ENCODE measurements at places on chromosomes 5 and 9.
A peak's percentile ranks its signal among the peaks of the same experiment; 100 is the strongest.

- no peak for DNase-seq
Measured at GRCh38 chr5:115423541-115423940, 121.0 kb downstream of the FEM1C start.

- no peak for DNase-seq
Measured at GRCh38 chr5:74787424-74787823, 20.4 kb downstream of the NSA2 start.

- no peak for DNase-seq
Measured at GRCh38 chr5:175001876-175002645, 277.7 kb downstream of the MSX2 start.

DNA sequence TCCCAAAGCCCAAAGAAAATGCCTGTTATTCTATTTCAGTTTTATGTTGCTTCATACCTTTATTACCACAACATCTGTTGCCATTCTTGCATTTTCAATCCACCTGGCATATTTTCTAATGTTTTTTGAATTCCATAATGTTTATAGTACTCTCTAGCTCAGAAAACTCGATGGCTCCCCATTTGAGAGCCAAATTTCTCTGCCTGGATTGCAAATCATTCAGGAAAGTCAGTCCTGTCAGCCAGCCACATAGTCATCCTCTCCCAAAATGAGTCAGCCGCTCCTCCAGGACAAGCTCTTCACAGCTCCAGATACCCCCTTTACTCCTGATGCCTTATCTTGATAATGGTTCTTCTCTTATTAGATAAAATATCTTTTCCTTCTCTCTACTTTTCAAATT lies 78.2 kb upstream of the ADCY2 start:
- no peak for DNase-seq

DNA sequence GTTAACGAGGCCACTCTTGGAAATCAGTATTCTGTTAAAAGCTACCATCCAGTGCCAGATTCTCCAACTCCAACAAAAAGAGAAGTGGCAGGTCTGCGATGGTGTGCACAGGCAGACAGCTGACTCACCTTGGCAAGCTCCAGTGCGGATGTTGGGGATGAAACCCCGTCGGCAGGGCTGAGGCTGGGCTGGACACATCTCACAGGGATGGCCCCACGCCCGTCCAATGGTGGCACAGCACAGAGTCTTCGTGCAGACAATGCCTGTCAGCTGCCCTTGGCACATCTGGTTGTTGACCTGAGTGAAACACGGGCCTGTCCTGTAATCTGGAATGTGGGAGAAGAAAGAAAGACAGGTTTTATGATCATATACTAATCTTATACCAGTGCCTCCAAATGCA lies 73.4 kb downstream of the FBN2 start:
- no peak for DNase-seq

DNA sequence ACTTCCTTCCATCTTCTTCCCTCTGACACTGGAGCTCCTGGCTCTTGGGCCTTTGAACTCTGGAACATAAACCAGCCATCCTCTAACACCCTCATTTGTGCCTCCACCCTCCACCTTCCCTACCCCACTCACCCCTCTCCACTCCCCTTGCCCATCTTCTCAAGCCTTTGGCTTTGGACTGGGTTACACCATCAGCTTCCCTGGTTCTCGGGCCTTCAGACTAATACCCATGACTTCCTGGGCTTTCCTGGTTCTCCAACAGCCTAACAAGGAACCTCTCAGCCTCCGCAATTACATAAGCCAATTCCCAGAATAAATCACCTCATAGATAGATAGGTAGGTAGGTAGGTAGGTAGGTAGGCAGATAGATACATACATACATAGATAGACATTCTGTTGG lies 67.1 kb downstream of the FREM1 start:
- no peak for DNase-seq

DNA sequence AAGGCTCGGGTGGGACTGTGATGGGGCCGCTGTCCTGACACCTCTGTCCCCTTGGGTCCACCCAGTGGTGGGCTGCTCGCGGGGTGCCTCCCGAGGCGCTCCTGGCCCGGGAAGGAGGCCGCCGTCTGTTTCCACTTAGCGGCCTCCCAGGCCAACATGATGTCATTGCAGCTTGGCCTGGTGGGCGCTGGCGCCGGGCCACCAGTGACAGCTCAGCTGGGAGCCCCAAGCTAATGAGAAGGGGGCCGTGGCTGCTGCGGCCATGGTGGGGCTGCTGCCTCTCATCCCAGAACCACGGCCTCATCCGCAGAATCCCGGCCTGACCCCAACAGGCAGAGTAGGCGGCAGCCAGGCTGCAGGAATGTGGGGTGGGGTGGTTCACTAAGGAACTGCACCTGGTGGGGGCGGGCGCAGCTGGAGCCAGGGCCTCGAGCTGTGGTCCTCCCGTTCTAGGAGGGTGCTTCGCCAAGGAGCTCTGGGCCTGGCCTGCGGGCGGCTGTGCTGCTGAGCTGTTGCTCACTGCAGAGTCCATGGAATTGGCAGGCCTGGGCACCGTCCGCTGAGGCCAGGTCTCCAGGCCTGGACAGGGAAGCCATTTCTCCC lies 123.5 kb upstream of the COL5A1 start:
- DNase-seq = no peak

DNA sequence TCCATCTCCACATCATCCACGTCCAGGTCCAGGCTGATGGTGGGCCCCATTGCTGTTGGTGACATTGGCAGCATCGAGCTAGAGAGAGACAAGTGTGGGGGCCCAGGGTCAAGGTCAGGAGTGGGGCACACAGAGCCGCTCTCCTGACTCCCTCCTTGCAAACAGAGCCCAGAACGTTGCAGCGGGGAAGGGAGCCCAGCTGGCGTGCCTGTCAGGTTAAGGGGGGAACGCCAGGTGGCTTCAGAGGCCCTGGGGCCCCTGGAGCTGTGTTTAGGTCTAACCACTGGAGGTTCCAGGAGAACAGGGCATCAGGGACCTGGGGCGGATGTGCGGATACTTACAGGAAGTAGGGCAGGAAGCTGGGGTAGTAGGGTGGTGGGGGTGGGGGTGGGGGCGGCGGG lies 7.5 kb downstream of the RNF44 start:
- DNase-seq = no peak

GRCh38 chr9:131590907-131591844 lies 45.9 kb downstream of the PRRT1B start:
- peak; percentile 57 for DNase-seq

- DNase-seq = no peak
Measured at GRCh38 chr5:997711-998110, 10.9 kb upstream of the NKD2 start.

DNA sequence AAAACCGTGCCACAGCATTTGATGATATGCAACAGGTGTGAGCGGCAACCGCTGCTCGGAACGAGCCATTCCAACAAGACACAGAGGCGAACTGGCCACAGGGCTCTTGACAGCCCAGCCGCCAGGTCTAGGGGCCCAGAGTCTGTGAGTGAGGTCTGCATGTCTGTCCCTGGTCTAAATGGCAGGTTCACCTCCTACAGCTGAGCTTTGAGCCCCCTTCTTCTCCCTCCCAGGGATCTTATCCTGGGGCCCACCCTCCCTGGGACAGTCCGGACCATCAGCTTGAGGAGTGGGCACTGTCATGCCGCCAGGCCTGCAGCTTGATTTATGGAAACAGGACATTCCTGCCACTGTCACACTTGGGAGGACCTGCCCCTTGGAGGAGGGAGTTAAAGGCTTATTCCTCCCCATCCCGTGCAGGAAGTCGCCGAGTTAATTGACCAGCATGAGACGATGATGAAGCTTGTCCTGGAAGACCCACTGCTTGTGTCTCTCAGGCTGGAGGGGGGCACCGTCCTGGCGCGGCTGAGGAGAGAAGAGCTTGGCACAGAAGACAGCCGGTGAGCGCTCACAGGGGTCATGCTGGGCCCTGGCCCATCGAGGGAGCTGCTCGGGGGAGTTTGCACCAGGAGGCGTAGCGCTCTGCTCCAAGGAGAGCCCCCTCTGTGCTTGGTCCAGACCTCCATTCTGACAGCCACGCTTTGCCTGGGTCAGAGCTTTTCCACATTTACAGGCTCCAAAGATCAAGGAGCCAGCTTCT lies 35.5 kb upstream of the LRRC14B start:
- no peak for DNase-seq

- DNase-seq = no peak
Measured at GRCh38 chr5:128766406-128766805, 198.9 kb upstream of the SLC27A6 start.

DNA sequence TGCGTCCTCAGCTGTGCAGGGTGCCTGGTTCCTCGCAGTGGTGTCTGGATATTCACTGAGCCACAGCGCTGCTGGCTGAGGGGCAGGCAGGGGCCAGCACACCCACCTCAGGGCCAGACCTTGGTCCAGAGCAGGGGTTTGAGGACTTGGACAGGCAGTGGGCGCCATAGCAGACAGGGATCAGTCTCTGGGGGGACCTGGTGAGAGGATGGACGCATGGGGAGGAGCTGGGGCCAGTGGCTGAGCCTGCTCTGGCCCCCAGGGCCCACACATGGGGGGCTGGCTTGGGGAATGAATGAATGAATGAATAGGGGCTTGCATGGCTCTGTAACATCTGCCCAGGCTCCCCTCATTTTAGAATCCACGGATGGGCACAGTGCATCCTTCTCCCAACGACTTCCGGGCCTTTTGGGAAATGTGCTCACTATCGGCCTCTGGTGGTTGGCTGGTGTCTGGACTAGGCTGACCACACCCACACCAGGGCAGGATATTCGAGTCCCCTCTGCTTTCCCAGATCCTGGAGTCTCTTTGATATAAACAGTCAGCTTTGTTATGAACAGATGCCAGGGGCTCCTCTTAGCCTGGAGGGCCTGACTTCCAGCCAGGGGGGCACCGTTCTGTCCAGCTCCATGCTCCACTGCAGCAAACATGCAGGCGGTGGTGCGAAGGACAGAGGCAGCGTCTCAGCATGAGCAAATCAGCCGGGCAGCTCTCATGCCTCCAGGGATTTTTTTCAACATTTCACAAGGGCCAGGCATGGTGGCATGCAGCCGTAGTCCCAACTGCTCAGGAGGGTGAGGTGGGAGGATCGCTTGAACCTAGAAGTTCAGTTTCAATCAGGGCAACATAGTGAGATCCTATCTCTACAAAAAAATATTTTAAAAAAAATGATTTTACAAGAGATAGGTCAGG lies 62.6 kb downstream of the NEK6 start:
- no peak for DNase-seq

DNA sequence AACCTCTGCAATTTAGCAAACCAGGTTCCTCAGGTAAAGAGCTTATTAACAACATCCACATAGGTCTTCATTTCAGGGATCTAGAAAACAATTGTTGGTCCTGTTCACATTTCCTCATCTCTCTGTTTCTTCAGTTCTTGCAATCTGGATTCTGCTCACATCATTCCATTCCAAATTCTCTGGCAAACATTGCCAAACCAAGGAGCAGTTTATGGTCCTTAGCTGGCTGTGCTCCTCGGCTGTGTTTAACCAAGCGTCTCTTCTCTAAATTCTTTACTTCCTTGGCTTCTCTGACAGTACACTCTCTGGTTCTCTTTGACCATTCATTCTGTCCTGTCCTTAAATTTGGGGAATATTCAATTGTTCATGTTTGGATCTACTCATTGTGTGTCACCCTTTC lies 65.8 kb upstream of the RANBP3L start:
- DNase-seq = no peak

GRCh38 chr5:133387091-133387490 lies 225.2 kb downstream of the FSTL4 start:
- no peak for DNase-seq

- DNase-seq = no peak
Measured at GRCh38 chr5:14330729-14331385, 187.7 kb downstream of the TRIO start.

- DNase-seq = no peak
Measured at GRCh38 chr9:133881671-133882381, 110.3 kb downstream of the VAV2 start.

- no peak for DNase-seq
Measured at GRCh38 chr5:82698026-82698425, 379.2 kb downstream of the TMEM167A start.

- peak; percentile 7 for DNase-seq
Measured at GRCh38 chr9:73023025-73023541, 70.2 kb upstream of the ALDH1A1 start.

DNA sequence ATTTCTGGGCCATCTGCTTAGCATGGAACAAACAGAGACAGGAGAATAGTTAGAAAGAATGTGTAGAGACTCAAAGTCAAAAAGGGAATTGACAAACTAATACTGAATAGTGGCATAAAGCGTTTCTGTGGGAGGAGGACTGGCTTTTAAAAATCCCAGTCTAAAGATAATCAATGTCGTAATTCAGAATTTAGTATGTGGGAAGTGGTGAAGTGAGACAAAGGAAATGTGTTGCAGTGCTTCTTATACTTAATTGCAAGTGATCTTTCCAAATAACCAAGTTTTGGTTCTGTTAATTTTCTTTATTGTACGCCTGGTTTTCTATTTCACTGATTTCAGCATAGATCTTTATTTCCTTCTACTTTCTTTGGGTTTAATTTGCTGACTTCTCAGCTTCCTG lies 133.2 kb downstream of the ENTREP1 start:
- DNase-seq = no peak

GRCh38 chr9:88651682-88652633 lies 117.0 kb downstream of the NXNL2 start:
- no peak for DNase-seq

DNA sequence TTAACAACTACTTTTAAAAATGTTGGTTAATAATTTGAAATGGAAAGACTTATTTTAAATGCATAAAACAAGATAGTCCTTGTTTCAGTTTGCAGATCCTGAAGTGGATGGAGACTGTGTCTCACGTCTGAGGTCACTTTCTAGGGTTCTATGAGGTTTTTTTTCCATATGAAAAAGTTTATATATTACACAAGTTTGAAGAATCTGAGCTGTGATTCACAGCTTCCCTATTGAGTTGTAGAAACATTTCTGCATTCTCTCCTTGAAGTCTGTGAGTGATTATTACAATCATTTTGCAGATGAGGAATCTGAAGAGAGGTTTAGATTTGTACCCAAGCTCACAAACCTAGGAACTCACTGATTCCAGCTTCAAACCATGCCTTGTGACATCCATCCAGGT lies 442.5 kb upstream of the KLF4 start:
- no peak for DNase-seq

GRCh38 chr9:127022913-127023660 lies 99.3 kb downstream of the ANGPTL2 start:
- DNase-seq = no peak

DNA sequence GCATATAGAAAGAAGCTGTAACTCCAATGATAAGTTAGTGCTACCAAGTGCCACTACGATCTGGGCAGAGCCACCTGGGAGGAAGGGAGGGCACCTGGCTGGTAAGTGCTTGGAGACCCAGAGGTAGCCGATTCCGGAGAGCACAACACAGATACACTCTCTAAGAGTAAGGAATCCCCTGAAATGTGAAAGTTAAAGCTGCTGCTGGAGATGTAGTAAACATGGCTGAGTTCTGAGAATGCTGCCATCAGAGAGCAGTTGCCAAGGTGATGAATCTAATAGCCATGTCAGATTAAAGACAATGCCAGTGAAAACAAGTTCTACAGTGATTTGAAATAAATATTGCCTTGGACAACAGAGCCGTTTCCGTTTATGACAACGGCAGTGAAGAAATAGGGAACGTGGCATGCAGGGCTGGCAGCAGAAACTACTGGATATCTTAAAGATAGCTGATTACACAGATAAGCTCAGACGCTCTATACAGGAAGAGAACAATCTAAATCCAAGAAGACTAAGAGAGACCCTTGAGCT lies 561.2 kb upstream of the C9orf72 start:
- DNase-seq = no peak
